ENCODE measurements at places on chromosomes 12 and 14.

DNA sequence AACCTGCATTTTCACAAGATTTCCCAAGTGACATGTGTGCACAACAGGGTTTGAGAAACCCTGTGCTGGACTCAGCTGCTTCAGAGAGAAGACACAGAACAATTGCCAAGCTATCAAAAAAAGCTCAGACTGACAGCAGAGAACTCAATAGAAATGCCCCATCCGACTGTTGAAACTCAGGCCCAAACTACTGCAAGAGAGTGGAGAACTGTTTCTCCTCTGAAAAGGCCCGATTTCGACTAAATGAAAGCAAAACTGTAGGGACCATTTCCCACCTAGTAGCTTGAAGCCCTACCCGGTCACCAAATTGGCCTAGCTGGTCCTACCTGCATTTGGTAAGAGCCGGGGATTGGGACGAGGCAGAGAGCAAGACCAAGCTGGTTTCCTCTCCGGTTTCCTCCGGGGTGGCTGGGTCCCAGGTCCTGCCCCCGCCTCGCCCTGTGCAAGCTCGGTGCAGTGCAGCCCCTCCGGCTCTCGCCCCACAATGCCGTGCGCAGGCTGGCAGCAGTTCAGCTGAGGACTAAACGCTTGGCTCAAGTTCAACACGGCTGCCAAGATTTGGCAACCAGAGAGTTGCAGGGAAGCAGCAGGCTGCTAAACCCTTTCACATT, 1180.6 kb downstream of the VRK1 start:
- DNase-seq, result no peak

GRCh38 chr12:25903603-25904245, 54.8 kb upstream of the RASSF8 start:
- DNase-seq, result no peak

DNA sequence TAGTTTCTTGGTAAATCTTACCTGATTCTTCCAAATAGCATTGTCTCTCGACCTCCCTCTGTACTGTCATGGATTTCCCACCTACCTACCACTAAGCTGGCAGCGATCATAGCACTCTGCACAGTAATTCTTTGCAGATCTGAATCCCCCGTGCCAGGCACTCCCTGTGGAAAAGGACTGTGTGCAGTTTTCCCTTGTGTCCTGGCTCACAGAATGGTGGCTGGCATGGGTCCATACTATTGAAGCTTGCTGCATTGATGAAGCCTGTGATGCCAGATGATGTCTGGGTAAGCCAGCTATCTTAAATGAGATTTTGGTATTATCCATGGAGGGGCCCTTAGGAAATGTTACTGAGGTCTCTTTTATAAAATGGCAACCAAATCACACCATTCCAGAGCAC, 135.7 kb downstream of the RPAP3 start:
- DNase-seq, result no peak

DNA sequence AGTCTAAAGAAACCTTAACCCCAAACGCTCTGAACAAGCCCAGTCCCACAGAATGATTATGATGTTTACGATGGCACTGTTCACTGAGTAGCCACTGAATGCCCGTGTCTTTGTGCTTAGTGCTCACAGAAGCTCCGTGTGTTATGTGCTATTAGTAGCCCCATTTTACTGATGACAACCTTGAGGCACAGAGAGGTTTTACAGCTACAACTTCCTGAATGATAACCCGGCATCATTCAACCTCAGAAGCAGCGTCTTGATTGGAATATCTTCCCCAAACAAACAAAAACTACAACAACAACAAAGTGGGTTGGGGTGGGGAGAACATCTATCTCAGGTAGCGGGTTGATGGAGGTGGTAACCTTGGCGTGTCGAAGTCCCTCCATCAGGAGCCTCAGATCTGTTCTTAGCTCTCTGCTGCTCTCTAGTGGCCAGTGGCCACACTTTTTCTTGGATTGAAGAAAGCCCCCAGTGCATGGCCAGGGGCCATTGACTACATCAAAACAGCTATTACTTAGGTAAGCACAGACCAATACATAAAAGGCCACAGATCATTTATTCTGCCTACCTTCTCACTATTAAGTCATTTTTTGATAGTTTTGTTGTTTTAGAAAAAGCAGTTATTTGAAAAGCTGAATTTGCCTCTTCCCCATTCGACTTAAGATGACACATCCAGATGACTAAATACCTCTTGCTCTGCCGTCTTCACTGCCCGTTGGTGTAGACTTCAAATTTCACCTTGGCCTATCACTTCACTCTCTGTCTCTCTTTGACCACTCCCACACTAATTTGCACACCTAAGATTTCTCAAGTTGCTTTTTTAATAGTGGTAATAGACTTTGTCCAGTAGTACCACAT, 376.9 kb downstream of the GALC start:
- DNase-seq, result peak; percentile 4
